ENCODE measurements at places on chromosomes 6 and 20. TPM values are rescaled to one million over a fixed set of nuclear protein-coding genes. Genes with fewer than 3 reads are reported as not detected.

DNA sequence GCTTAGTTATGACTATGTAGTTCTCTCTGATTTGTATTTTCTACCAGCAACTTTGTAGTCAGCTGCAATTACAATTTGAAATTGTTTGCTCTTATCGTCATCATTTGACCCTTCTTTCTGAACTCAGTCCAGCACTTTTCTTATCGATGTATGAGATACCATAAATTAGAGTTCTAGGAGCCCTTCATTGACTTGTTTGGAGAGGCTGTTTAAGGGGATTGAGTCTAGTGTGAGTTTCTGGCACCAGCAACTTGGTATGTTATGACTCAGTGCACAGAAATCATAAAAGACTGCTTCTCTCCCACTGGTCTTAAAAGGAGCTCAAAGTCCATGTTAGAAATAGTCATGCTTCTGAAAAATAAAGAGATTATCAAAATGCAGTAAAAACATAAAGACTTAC lies 190.3 kb downstream of the TENT5A start:
- DNase-seq, result no peak
- H3K4me3 ChIP-seq, result no peak overlapping the region
- no peak overlapping the region for H3K27ac ChIP-seq
- H3K4me1 ChIP-seq, result peaks cover 6% of the 10 kb centered on the region
- no peaks in the 10 kb centered on the region for H3K36me3 ChIP-seq

GRCh38 chr6:10248378-10248843 lies 166.5 kb downstream of the TFAP2A start:
- no peak for DNase-seq
- no peaks in the 10 kb centered on the region for H3K36me3 ChIP-seq
- no peaks in the 10 kb centered on the region for H3K4me1 ChIP-seq
- H3K27me3 ChIP-seq, result no peaks in the 10 kb centered on the region
- H3K27ac ChIP-seq, result no peak overlapping the region

DNA sequence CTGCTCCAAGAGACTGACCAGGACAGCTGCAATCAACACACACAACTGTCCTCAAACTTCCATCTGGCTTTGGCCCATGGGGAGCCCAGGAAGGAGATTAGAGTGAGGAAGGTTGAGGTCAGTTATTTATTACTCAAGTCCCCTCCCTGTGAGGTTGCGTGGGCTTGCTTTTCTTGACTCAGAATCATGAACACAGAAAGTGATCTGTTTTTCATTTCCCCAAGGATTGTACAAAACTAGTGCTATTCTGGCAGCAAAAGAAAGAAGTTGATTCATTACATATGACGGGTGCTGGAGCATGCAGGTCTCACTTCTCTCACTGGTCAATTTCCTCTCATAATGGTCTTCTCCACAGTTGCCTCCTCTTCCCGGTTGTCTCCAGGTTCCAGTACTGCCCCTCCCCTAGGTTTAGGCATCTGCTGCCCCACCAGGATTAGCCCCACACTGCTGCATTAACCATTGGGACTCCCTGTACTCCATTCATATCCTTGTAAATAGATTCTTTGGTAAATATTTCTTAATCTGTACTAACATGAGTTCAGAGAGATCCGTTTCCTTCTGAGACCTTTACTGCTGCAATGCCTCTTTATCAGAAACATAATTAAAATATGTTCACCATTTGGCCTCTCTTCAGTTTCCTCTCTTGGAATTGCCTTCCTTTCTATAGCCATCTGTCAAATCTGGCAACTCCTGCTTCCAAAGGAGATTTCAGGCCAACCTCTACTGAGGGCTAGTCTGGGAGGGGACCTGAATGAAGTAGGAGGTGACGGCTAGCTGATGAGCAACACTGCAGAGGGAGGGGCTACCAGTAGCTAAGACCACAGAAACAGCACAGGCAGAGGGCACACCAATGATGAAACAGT lies 888.8 kb downstream of the QKI start:
- H3K27me3 ChIP-seq, result no peaks in the 10 kb centered on the region
- no peak overlapping the region for H3K4me3 ChIP-seq
- no peak for DNase-seq
- H3K36me3 ChIP-seq, result no peaks in the 10 kb centered on the region

GRCh38 chr20:35432430-35432735 lies 5.6 kb downstream of the GDF5 start:
- H3K27ac ChIP-seq, result no peak overlapping the region
- no peaks in the 10 kb centered on the region for H3K4me1 ChIP-seq
- H3K27me3 ChIP-seq, result no peaks in the 10 kb centered on the region
- H3K4me3 ChIP-seq, result no peak overlapping the region

DNA sequence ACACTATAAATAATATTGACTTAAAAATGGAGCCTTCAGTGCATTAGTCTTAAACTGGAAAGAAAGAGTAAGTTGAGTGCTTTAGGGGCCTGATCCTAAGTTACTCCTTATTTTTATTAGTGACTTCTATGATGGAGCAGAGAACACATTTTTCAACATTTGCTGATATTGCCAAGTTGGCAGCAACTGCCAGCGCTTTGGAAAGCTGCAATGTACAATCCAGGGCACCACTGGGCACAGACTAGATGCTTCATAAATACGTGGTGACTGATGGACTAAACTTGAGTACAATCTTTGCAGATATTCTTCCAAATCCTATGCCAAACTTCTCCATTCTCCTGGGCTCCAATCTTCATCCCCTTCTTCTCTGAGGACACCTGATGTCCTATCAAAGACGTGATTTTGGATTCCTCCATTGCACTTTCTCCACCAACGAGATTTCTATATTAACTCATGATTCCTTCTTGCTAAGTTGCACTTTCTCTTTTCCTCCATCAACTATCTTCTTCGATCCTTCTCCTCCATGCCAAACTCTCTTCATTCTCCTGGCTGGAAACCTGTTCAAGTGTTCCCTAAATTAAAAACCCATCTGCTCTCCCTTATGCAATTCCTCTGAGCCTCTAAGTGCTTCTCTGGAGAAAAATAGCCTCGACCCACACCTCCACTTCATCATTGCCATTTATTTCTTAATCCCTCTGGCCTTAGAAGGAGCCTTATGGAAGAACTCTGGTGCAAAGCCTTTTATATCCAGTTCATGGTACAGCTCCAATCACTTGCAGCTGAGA lies 28.5 kb upstream of the PAK5 start:
- H3K4me3 ChIP-seq, result no peak overlapping the region
- H3K36me3 ChIP-seq, result no peaks in the 10 kb centered on the region
- no peak overlapping the region for H3K27ac ChIP-seq
- DNase-seq, result no peak

DNA sequence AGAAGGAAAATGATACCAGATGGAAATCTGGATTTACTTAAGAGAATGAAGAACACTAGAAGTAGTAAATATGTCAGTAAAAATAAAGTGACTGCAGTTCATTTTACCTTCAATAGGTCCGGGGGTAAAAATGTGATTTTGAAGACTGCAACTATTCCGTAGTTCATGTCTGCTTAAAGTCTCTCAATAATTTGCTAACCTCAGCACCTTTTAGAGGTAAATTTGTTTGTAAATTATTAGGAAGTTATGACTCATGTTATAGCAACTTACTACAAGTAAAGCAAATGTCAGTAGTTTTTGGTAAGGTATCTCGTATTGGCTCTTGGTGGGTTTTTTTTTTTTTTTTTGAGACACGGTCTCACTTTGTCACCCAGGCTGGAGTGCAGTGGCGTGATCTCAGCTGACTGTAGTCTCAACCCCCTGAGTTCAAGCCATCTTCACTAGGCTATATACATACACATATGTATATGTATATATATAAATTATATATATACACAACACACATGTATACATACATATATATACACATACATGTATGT lies 32.1 kb downstream of the BICRAL start:
- no peaks in the 10 kb centered on the region for H3K4me1 ChIP-seq
- H3K27ac ChIP-seq, result no peak overlapping the region
- H3K36me3 ChIP-seq, result no peaks in the 10 kb centered on the region
- DNase-seq, result no peak
- H3K27me3 ChIP-seq, result no peaks in the 10 kb centered on the region

Gene FHL5
- total RNA-seq, result 4.2 TPM

Gene SPATA2
- total RNA-seq, result 3.9 TPM

Gene LY6G6C
- total RNA-seq, result not detected

Gene C20orf202
- total RNA-seq, result not detected

Measured in pancreas (tissue), 10 donors.